HL-60 (cell line): ENCODE measurements at places on chromosomes 4 and X.
A peak's percentile ranks its signal among the peaks of the same experiment; 100 is the strongest.

DNA sequence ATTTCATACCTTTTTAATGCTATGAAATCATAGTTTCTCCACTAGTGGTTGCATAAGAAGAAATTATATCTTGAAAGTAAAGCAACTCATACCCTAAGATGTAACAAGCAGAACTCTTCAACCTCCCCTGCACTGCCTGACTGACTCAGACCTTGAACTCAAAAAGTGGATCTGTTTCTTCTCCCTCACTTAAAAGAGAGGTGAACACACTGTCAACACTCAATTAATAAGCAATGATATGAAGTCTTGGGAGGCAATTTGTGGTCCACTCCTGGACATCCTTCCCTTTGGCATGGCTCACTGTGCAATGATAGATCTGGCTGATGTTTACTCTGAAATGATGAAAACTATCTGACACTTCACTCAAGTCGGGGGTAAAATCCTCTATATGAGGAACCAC lies 282.0 kb upstream of the DKK2 start:
- no peak for DNase-seq

DNA sequence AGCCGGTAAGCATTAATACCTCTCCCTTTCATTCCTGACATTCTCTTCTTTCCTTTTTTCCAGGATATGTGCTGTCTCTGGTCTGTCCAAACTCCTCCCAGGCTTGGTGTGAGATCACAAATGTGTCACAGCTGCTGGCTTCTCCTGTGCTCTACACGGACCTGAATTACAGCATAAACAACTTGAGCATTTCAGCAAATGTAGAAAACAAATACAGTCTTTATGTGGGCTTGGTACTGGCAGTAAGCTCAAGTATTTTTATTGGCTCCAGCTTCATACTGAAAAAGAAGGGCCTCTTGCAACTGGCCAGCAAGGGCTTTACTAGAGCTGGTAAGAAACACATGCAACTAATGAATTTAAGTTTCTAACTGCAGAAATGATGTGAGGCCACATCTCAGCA lies 8.4 kb downstream of the NIPAL1 start:
- no peak for DNase-seq

DNA sequence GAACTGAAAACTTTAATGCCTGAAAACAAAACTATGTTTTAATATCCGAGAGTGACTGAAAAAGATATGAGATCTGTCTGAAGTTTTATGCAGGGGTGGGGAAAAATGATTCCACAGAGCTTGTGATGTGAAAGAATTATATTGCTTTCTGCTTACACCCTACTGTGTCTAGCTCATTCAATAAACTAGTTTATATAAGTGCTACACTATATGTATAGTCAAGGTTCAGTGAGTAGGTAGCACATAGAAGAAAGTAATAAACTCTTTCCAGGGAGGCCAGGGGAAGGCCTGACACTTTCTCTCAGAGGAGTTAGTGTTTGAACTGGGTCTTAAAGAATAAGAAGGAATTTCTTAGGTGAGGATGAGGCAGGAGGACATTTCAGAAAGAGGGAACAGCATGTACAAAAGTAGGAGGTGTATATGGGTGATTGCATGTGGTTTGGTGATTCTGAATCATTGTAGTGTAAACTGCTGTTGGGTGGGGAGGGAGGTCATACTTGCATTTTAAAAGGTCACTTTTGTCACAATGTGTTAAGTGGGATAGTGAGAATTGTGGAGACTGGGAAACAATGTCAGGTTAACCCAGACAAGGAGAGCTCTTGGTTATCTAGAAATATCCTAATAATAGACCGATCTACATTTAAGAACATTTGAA lies 25.1 kb upstream of the TEX13D start:
- DNase-seq: no peak

GRCh38 chrX:77446908-77447652 lies at the start of gene FGF16:
Gene FGF16, plus strand, starts transcription at chrX:77447389. Its CDS starts 286 bp downstream, at chrX:77447675.
- peak; percentile 14 for DNase-seq

DNA sequence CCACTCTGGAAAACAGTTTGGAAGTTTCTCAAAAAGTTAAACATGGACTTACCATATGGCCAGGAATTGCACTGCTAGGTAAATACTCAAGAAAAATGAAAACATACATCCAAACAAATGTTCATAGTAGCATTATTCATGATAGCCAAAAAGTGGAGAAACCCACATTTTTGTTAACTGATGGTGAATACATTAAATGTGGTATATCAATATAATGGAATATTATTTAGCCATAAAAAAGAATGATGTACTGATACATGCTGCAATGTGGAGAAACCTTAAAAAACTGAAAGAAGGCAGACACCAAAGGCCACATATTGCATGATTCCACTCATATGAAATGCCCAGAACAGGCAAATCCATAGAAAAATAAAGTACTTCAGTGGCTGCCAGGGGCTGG lies 79.1 kb downstream of the SHROOM3 start:
- no peak for DNase-seq

- DNase-seq: no peak
Measured at GRCh38 chr4:33381816-33382215, 2661.6 kb downstream of the PCDH7 start.

- DNase-seq: no peak
Measured at GRCh38 chr4:75255261-75255660, 258.9 kb downstream of the RCHY1 start.

- peak; percentile 14 for DNase-seq
Measured at GRCh38 chr4:8167291-8167690, 8.7 kb upstream of the ABLIM2 start.

- DNase-seq: peak; percentile 63
Measured at GRCh38 chr4:115234405-115235093, 121.1 kb upstream of the NDST4 start.

- DNase-seq: no peak
Measured at GRCh38 chrX:22585831-22586230, 313.1 kb downstream of the CBLL2 start.

DNA sequence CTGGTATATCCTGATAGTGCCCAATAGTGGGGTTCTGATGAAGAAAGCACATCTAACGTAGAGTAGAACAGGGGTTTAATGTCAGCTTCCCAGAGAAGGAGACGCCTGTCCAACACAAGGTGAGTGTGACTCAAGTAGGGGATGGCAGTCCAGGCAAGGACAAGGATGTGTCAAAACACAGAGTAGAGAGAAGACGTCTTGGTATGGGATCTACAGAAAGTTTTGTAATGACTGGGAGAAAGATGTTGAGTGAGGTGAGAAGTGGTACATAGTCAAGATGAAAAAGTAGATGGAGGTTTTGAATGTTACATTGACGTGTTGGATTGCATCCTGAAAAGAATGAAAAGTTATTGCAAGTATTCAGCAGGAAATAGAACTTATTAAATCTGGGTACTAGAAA lies 124.4 kb downstream of the TMA16 start:
- no peak for DNase-seq

- DNase-seq: no peak
Measured at GRCh38 chr4:142539796-142540482, 306.2 kb downstream of the INPP4B start.

DNA sequence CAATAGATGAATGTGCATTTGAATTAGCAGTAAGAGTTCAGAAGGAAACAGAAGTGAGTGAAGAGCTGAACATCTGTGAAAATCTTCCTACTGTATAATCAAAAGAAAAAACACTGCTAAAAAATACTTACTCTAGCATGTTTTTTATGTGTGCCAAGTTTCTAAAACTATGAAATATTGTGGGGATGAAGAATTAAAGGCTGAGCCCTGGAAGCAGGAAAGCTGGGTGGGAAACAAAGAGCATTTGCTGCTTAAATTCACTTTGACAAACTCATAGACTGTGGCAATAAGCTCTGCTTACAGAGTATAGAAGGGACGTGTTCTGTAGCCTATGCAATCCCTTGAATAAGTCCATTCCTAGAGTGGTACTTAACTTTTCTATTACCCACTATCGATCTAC lies 261.7 kb downstream of the ANKRD50 start:
- no peak for DNase-seq

DNA sequence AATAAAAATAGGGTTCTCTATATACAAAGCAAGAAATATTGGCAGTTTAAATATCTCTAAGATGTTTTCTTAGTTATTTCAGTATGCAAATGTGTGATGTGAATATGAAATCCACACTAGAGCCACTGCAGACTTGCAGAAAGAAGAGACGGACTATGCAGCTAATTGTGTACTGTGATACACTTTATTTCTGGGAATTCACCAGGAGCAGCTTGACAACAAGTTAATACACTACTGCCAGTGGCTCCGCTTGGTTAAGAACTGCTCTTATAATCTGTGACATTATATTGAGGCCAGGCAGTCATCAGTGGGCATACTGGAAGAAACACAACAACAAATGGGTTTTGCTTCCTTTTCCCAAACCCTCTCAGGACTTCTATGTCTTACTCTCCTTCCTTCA lies 172.0 kb downstream of the FBXW7 start:
- no peak for DNase-seq

GRCh38 chr4:33052241-33052640 lies 2332.1 kb downstream of the PCDH7 start:
- no peak for DNase-seq

GRCh38 chrX:154517101-154517781 lies 1.2 kb upstream of the FAM3A start:
- no peak for DNase-seq

DNA sequence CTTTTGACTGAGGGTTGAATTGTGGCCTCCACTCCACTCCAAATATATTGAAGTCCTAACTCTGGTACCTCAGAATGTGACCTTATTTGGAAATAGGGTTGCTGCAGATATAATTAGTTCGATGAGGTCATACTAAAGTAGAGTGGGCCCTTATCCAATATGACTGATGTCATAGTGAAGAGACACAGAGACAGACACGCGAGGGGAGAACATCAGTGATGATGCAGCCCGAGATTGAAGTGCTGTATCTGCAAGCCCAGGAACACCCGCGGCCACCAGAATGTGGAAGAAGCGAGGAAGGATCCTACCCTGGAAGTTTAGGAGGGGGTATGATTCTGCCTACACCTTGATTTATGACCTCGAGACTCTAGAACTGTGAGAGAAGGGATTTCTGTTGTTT lies 279.0 kb downstream of the ANKRD50 start:
- DNase-seq: no peak

- DNase-seq: no peak
Measured at GRCh38 chr4:118869808-118870342, 18.8 kb upstream of the SYNPO2 start.

DNA sequence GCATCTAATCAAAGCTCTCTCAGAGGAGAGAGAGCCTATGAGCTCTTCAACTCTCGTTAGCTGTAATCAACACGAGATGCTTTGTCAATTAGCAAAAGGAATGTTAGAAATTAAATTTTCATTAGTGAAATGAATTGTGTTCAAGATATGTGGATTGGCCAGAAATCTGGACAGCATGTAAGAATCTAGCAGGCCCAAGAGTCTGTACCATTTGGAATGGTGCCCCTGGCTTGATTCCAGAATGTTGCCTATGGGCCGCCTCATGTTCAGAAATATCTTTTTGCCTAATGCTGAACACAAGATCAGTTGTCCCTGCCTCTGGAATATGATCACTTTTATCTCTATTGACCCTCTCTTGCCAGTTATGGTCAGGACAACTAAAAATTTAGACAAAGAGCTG lies 88.2 kb downstream of the RBM46 start:
- no peak for DNase-seq

GRCh38 chr4:142817442-142817841 lies 28.7 kb downstream of the INPP4B start:
- DNase-seq: peak; percentile 11

DNA sequence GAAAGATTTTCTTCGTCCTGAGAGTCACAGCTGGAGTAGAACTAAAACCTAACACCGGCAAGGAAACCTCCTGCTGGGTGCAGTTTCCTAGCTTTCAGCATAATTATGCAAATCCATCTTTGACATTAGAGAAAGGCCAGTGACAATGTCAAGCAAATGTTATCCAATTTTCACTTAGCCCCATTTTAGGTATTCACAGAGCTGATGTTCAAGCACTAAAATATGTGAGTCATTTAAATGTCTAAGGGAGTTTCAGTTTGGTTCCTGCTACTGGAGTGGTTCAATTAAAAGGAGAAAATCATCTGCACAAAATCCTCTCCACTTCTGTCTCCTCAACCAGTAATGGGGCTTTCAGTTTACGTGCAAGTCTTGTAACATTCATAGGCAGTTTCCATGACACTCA lies 37.1 kb upstream of the AMOT start:
- no peak for DNase-seq

DNA sequence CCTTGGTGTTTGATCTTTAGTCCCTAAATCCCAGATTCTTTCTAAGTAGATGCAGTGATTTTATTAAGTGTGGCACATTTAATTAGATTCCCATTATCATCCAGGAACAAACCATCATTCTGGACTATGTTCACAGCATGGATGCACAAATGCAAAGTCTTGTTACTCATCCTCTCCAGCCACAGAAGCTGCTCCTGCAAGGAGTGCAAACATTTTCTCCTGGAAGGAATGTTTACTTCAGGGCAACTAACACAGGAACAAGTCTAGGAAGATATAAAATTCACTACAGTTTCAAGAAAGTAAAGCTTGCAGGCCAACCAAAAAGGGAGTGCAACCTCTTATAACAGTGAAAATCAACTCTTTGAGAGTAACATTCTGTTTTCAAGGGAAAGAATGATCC lies 106.0 kb downstream of the IQCM start:
- DNase-seq: no peak
